Mesothelial cell of epicardium (in vitro differentiated cells): ENCODE measurements at places on chromosomes 11 and 22.

- no peaks in the 10 kb centered on the region for H3K27me3 ChIP-seq
- H3K4me1 ChIP-seq, result no peaks in the 10 kb centered on the region
Observed at GRCh38 chr11:6124245-6124644, 16.8 kb downstream of the OR56B4 start.

DNA sequence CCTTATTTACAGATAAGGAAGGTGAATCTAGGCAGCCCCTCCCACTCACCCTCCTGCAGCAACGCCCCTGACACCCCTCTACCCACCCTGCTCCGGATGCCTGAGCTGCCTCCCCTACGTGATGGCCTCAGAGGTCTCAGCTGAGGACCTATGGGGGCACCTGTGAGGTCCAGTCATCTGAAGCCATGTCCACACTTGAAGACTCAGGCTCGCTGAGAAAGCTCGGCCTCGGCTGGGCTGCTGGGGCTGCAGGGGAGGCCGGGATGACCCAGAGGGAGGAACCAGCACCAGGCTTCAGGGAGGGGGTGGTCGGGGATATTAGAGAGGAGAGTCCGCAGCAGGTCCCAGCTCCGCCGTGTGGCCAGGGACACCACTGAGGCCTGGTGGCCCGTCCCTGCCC is 92.8 kb downstream of the BRD1 start:
- no peaks in the 10 kb centered on the region for H3K36me3 ChIP-seq
- peak; percentile 35 for DNase-seq
- H3K27ac ChIP-seq, result no peak overlapping the region
- H3K4me3 ChIP-seq, result no peak overlapping the region
- H3K4me1 ChIP-seq, result no peaks in the 10 kb centered on the region

- H3K36me3 ChIP-seq, result peaks cover 67% of the 10 kb centered on the region
- H3K27ac ChIP-seq, result no peak overlapping the region
- no peaks in the 10 kb centered on the region for H3K4me1 ChIP-seq
- no peak for DNase-seq
Observed at GRCh38 chr11:68598816-68599653, 85.3 kb upstream of the GAL start.

DNA sequence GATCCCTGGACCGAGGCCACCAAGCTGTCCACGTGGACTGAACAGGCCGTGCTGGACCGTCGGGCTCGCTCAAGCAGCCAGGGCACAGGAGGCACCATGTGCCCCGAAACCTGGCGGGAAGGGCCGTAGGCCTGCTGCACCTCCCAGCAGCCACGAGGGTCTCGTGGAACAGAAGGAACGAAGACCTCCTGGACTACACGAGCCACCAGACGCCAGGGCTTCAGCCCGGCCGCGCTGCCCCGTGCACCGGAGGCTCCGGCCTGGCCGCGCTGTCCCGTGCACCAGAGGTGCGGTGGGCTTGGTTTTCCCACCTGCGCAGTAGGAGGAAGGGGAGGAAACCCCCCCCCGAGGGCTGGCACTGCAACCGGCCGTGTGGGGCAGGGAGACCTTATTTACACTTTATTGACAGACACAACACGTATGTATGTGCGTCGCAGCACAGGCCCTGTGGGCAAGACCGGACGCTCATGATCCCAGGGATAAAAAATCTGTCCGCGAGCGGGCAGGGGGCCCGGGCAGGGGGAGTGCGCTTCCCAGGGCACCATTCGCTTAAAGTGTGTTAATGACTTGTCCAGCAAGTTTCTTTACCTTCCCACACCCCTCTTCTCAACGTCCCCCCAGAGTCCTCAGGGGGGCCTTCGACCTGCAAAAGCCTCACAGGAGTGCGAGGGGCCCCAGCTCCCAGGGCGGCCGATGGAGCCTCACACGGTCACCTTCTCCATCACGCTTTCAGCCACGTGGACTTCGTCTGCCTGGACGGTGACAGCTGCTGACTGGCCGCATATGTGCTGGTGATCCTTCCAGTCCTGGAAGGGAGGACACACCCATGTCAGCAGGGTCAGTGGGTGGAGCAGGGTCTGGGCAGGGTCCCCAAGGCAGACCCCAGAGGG is 7.0 kb downstream of the DRD4 start:
- no peak overlapping the region for H3K4me3 ChIP-seq
- DNase-seq, result no peak
- peaks cover 13% of the 10 kb centered on the region for H3K27me3 ChIP-seq
- peaks cover 2% of the 10 kb centered on the region for H3K4me1 ChIP-seq
- peaks cover 8% of the 10 kb centered on the region for H3K36me3 ChIP-seq
- no peak overlapping the region for H3K27ac ChIP-seq

- H3K36me3 ChIP-seq, result no peaks in the 10 kb centered on the region
- DNase-seq, result no peak
- H3K27me3 ChIP-seq, result no peaks in the 10 kb centered on the region
Observed at GRCh38 chr11:62471603-62472002, 52.8 kb downstream of the SCGB1A1 start.

GRCh38 chr11:57779276-57779675 is 17.7 kb downstream of the CTNND1 start:
- no peaks in the 10 kb centered on the region for H3K36me3 ChIP-seq
- peak overlapping the region; percentile 99 for H3K27ac ChIP-seq
- peaks cover 84% of the 10 kb centered on the region for H3K4me1 ChIP-seq
- H3K27me3 ChIP-seq, result no peaks in the 10 kb centered on the region
- H3K4me3 ChIP-seq, result peak overlapping the region; percentile 47

GRCh38 chr11:4441515-4441914 is 7.6 kb upstream of the OR52K2 start:
- H3K4me1 ChIP-seq, result no peaks in the 10 kb centered on the region

GRCh38 chr11:111633248-111633647 is 31.0 kb downstream of the SIK2 start:
- peaks cover 29% of the 10 kb centered on the region for H3K4me1 ChIP-seq
- peaks cover 19% of the 10 kb centered on the region for H3K36me3 ChIP-seq
- no peak overlapping the region for H3K4me3 ChIP-seq
- no peaks in the 10 kb centered on the region for H3K27me3 ChIP-seq
- DNase-seq, result no peak
- H3K27ac ChIP-seq, result peak overlapping the region; percentile 14

DNA sequence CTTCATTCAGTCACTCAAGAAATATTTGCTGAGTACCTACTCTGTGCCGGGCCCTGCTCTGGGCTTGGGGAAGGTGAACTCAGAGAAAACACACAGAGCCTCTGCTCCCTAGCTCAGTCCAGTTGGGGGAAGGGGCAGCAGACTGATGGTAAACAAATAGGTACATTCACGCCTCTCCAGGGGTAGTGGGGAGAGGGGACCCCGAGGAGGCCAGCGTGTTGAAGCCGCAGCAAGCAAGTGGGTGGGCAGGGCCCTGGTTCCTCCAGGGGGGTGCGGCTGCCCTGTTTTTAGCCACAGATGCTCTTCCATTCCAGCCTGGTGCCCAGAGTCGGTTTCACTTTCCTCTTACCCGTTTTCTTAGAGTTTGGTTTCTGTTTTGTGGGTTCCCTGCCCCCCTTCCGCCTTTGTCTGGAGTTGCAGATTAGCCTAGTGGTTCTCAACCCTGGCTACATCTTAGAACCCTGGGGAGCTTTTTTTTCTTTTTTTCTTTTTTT is 8.7 kb downstream of the DRAP1 start:
- H3K4me3 ChIP-seq, result no peak overlapping the region
- H3K27ac ChIP-seq, result no peak overlapping the region
- no peaks in the 10 kb centered on the region for H3K27me3 ChIP-seq
- no peaks in the 10 kb centered on the region for H3K4me1 ChIP-seq
- DNase-seq, result no peak

DNA sequence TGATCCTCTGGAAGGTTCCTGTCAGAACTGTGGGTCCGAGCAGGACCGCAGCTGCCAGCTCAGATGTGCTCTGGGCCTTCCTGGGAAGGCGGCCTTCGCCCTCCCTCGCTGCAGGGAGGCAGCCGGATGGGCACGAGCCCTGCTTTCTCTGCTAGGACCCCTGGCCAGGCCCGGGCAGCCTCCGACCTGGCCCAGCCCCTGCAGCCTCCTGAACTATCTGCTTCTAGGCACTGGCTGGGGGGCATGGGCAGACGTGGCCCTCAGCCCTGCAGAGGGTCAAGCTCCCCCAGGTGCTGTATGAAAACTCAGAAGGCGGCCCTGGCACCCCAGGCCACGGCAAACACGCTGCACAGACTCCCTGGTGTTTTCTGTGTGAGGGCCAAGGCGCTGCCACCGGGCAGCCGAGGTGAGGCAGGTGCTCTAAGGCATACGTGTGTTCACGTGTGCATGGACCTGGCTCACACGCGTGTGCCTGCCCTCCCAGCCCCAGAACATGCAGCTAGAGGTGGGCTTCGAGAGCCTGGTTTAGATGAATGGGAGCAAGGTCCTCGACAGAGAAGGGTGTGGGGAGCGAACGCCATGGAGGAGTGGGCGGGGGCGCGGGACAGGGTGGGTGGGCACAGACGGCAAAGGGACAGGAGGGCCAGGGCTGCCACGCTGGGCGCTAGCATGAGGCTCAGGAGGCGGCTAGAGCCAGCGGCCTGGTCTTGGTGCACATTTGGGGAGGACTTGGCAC is 4.3 kb downstream of the LRFN4 start:
- no peaks in the 10 kb centered on the region for H3K36me3 ChIP-seq
- peak overlapping the region; percentile 16 for H3K27ac ChIP-seq
- H3K27me3 ChIP-seq, result no peaks in the 10 kb centered on the region
- DNase-seq, result no peak

- no peaks in the 10 kb centered on the region for H3K27me3 ChIP-seq
- peaks cover 48% of the 10 kb centered on the region for H3K4me1 ChIP-seq
Observed at GRCh38 chr11:116928102-116928777, 90.8 kb upstream of the APOA1 start.

DNA sequence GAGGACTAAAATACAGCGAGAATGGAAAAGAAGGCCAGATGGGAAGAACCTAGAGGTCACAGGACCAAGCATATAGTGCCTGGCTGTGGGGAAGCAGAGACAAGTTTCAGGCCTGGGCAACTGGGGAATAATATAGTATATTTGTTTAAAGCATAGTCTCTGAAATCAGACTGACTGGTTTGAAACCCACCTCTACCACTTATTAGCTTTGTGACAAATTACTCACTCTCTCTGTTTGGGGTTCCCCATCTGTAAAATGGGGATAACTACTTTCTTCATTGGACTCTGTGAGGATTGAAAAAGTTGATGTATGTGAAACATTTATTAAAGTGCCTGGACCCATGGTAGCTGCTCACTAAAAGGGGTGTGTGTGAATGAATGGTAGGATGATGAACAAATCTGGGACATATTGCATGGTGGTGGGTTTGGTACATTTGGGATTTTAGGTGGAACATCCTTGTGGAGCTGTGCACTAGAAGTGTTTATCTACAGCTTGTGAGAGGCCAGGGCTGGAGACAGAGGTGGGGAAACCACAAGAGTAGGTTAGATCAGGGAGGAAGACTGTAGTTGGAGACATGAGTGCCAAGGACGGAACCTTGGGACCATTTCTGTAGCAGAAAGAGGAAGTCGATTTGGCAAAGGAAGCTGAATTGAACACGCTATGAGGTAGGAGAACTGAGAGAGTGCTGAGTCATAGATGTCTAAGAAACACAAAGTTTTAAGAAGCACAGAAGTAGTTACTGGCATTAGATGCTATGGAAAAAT is 52.6 kb downstream of the SWAP70 start:
- H3K4me3 ChIP-seq, result no peak overlapping the region
- peaks cover 24% of the 10 kb centered on the region for H3K36me3 ChIP-seq
- peaks cover 21% of the 10 kb centered on the region for H3K4me1 ChIP-seq
- DNase-seq, result no peak
- H3K27me3 ChIP-seq, result no peaks in the 10 kb centered on the region

GRCh38 chr11:29336727-29337575 is 679.9 kb downstream of the KCNA4 start:
- no peak for DNase-seq
- no peaks in the 10 kb centered on the region for H3K36me3 ChIP-seq
- H3K4me3 ChIP-seq, result no peak overlapping the region
- H3K4me1 ChIP-seq, result peaks cover 7% of the 10 kb centered on the region

DNA sequence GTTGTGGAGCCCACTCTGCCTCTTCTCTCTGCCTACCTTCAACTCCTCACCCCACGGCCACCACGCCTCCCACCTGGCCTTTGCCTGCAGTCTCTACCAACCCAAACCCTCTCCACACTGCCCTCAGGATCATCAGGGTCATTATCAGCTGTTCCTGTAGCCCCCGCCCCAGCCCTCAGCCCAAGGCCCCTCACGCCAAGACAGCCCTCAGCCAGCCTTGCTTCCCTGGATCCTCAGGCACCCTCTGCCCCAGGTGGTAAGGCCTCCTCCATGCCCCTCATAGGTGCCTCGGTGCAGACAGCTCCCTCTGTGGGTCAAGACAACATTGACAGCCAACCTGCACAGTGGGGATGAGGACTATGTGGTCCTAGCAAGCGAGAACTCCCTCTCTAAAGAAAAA is 1.7 kb downstream of the SBF1 start:
- DNase-seq, result no peak
- H3K27ac ChIP-seq, result peak overlapping the region; percentile 95
- peaks cover 3% of the 10 kb centered on the region for H3K27me3 ChIP-seq
- peaks cover 37% of the 10 kb centered on the region for H3K4me1 ChIP-seq
- H3K36me3 ChIP-seq, result no peaks in the 10 kb centered on the region

DNA sequence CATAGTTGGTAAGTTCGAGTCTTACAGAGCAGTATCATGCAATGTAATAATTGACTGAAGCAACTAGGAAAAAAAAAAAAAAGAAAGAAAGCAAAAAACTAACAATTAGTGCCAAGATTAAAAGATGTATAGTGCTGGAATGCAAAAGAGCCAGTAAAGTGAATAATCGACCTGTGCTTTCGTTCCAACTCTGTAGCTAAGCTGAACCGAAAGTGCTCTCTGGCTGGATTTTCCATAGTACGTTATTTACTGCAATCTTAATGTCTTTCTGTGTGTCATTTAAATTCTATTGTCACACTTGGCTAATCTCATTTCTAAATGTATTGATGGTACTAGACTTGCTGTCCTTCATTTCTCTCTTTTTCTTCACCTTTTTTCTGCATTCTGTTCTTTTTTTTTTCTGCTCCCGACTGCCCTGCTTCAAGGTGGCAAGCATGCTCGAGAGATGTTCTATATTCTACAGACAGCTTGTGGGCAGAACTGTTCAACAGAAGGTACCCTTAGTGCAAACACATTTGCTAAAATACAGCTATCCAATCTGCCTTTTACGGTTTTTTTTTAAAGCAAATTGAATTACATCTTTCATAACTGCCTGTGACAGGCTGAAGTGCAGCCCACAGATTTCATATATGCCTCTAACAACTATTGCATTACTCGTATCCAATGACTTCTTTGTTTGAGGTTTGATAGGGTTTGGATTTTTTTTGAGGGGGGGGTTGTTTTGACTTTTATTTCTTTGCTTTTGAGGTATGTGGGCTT is 204.2 kb upstream of the MTNR1B start:
- H3K27ac ChIP-seq, result peak overlapping the region; percentile 69
- H3K4me1 ChIP-seq, result peaks cover 22% of the 10 kb centered on the region
- DNase-seq, result no peak
- peaks cover 2% of the 10 kb centered on the region for H3K36me3 ChIP-seq
- no peak overlapping the region for H3K4me3 ChIP-seq
- H3K27me3 ChIP-seq, result no peaks in the 10 kb centered on the region

DNA sequence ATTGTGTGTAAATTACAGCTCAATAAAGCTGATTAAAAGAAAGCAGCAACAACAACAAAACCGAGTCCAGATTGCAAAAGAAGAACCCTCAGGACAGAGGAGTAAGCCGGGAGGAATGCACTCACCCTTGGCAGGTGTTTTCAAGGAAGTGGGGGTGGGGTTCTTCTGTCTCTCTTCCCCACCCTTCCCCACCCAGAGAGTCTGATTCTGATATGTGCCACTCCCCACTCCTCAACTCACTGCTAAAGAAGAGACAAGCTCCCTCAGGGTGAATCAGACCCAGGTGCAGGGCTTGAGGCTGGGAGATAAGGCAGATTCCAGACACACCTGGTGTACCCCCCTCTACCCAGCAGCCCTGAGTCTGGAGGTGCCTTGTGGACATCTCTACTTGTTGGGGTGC is 38.4 kb upstream of the PHF21A start:
- H3K27me3 ChIP-seq, result peaks cover 20% of the 10 kb centered on the region
- DNase-seq, result no peak
- no peak overlapping the region for H3K27ac ChIP-seq
- H3K4me1 ChIP-seq, result peaks cover 9% of the 10 kb centered on the region
- no peaks in the 10 kb centered on the region for H3K36me3 ChIP-seq
